ENCODE measurements at places on chromosomes 5 and 9.

DNA sequence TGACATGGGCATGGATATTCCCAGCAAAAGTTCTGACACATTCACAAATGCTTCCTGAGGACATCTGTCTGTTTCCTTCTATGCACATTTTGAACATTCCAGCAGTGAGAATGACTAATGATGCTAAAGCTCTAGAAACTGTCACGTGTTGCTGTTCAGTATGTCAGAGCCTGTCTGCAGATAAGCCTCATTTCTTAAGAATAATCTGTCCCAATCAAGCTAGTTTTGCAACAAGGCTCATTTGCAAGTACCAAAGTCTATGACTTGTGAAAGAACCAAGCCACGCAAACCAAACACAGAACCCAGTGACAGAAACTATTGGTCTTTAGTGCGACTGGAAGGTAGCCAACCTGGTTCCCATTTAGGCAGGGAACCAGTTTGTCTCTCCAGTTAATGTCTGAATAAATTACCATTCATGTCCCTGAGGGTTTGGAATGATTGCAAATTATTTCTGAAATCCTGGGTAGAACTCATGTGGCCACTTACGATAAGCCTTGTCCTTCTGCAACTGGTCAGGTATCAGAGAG, 178.5 kb downstream of the C9orf152 start:
- DNase-seq: no peak

- no peak for DNase-seq
These were observed 166.3 kb downstream of the C5orf15 start for GRCh38 chr5:133801955-133802751.

DNA sequence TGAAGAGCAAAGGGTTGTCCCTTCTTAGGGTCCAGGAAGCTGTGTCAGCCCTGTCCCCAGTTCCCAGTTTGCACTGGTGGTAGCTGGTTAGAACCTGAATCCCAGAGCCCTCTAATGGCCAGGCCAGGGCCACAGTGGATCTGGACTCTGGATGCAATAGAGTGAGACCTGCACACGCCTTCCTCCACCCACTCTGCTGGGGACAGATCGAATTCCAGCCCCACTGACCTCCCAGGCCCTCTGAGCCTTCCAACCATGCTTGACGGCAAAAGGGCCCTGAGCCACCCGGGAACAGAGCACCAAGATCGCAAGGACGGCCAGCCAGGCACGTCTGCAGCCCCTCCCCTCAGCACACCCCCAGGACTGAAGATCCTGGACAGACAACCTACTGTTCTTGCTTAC, 23.7 kb downstream of the NAIF1 start:
- no peak for DNase-seq

GRCh38 chr5:170496662-170497028, 7.2 kb upstream of the KCNIP1 start:
- DNase-seq: no peak

GRCh38 chr9:108762348-108763055, 93.3 kb downstream of the ACTL7B start:
- DNase-seq: no peak

DNA sequence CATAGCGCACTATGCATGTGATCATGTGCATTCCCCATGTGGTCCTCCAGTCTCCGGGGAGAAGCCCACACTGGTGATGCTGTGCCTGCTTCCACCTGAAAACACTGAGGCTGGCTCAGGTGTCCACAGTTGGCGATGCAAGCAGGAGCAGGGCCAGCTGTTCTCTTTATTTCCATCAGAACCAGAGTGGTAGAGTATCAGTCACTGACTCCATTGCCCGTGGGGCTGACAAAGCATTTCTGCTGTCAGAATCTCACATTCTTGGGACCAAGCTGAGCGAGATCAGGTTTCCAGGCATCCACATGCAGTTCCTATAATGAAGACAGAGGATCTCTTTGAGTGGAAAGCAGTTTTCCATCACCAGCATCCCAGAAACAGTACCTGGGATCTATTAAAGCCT, 52.5 kb downstream of the GADD45G start:
- no peak for DNase-seq

GRCh38 chr9:111423389-111423788, 60.8 kb downstream of the ECPAS start:
- no peak for DNase-seq

DNA sequence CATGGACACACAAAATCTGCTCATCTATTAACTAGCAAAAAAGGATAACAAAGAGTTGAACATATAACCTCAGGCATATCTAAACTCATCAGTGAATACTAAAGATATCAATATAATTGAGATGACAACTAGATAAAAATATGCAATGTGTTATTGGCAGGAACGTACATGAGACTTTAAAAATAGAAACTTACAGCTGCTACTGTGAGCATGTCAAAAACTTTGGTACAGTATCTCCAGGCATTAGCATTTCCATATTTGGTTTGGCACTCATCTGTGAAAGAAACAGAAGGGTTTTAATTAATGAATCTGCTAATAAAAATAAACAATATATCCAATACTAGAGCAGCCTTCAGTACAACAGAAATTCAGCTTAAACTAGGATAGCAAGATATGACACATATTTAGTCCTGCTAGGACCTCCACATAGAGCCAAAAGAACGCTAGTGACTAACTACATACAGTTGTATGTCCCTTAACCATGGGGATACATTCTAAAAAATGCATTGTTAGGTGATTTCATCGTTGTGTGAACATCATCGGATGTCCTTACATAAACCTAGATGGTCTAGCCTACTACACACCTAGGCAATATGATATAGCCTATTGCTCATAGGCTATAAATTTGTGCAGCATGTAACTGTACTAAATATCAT, 10.5 kb upstream of the SCAI start:
- no peak for DNase-seq

- no peak for DNase-seq
These were observed 6.7 kb upstream of the C5orf63 start for GRCh38 chr5:127079994-127080491.

GRCh38 chr5:159749146-159749545, 167.1 kb upstream of the ADRA1B start:
- no peak for DNase-seq

- DNase-seq: no peak
These were observed 34.3 kb downstream of the S1PR3 start for GRCh38 chr9:89025553-89025952.

GRCh38 chr5:89703817-89704216, 705.7 kb downstream of the CETN3 start:
- no peak for DNase-seq

DNA sequence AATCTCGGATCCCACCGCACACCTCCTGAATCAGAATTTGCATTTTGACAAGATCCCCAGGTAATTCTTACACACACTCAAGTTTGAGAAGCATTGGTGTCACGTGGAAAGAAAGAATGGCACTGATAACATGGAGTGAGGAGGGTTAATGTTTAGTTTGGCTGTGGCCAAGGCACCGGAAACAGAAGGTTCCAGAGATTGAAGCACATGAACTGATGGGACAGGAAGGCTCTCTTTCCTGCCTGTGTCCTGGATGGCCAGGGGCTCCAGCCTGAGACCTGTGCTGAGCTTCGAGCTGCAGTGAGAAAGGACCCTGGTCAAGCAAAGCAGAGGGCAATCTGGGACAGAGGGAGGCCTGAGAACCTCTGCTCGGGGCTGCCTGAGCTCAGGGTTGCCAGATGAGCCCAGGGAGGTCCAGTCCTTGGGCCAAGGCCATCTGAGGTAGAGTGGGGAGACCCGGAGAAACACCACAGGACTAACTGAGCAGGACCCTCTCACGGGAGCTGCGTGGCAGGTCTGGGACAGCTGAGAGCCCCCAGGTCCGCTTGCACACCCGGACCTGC, 27.3 kb downstream of the AFAP1L1 start:
- DNase-seq: no peak

DNA sequence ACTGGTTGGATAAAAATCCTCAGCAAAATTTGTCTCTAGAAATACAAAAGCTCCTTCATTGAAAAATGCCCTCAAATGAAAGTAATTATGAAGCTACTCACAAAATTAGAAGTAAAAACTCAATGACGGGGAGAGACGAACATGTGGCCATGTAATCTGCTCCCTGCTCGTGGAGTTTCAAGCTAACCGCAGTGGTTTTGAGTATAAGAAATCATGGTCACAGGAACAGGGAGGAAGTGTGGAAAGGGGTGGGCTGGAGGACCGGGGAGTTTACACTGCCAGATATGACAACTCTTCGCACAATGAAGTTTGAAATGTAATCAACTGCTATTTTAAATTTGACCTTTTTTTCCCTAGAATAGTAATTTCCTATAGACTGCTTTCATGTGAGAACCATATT, 765.4 kb upstream of the DMAC1 start:
- DNase-seq: no peak

GRCh38 chr9:18905028-18905882, 127.8 kb downstream of the SAXO1 start:
- DNase-seq: no peak

DNA sequence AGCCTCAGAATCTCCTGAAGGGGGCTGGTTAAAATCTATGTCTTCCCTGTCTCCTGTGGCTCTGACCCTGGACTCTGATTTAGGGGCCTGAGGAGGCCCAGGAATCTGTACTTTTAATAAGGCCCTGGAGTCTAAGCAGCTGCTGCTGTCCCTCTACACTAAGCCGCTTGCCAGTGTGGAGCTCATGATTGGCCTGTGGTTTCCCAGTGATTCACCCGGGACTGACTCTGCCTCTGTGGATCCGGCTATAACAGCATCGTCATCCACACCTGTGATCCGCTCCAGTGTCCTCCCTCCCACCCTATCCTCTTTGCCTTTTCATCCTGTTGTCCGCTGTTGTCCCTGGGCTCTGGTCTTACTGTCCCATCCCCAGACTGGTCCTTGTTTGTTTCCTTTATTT, 3.7 kb downstream of the SLC31A2 start:
- DNase-seq: peak; percentile 24

GRCh38 chr5:132788990-132789886, 12.2 kb upstream of the SEPTIN8 start:
- no peak for DNase-seq

DNA sequence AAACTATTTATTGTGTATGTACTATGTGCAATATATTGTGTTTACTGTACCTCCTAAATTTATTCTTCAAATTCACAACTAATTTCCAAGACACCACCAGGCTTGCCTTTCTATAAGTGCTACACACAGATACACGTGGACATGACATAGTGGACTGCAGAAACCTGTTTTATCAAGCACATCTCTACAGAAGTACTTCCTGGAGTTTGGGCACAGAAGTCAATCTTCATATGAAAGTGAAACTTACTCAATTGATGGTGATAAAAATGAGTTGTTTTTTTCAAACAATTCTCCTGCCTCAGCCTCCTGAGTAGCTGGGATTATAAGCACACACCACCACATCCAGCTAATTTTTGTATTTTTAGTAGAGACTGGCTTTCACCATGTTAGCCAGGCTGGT, 57.6 kb downstream of the NLN start:
- no peak for DNase-seq

- DNase-seq: peak; percentile 56
These were observed 61.3 kb upstream of the MEGF10 start for GRCh38 chr5:127229185-127229889.

DNA sequence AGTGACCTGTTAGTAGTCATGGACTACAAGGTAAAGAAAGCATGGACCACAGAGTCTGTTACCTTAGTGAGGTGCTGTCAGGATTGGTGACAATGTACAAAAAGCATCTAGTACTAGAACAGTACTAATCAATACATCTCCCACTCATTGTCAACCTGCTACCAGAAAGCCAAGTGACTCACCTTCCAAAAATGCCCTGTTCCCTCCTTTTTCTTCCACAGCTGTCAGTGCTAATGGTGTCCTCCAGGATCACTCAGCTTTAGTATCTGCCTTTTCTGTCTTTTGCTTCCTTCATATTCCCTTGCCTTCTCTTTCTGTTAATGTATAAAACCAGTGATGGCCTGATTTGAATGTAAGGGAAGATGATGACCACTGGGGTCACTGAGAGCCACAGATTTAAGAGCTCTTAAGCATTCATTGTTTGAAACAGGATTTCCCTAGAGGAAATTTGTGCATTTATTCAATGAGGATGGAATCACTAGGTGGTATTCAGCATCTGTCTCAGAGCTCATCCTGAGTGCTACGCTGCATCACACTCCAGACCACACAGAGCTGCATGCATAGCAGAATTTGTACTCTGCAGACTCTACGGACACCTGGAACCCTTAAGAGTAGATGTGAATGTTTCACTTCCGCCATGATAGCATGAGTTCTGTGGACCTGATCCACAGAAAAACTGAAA, 71.0 kb downstream of the SV2C start:
- no peak for DNase-seq

Data from hypothalamus (tissue), 51 donors.